ENCODE measurements at places on chromosomes 11 and 22. TPM values are rescaled to one million over a fixed set of nuclear protein-coding genes. Genes with fewer than 3 reads are reported as not detected.

GRCh38 chr11:1435820-1436467 lies 46.2 kb downstream of the BRSK2 start:
- no peaks in the 10 kb centered on the region for H3K27me3 ChIP-seq
- peak; percentile 60 for DNase-seq
- H3K27ac ChIP-seq = no peak overlapping the region
- H3K4me1 ChIP-seq = no peaks in the 10 kb centered on the region
- no peaks in the 10 kb centered on the region for H3K36me3 ChIP-seq
- no peak overlapping the region for H3K4me3 ChIP-seq

DNA sequence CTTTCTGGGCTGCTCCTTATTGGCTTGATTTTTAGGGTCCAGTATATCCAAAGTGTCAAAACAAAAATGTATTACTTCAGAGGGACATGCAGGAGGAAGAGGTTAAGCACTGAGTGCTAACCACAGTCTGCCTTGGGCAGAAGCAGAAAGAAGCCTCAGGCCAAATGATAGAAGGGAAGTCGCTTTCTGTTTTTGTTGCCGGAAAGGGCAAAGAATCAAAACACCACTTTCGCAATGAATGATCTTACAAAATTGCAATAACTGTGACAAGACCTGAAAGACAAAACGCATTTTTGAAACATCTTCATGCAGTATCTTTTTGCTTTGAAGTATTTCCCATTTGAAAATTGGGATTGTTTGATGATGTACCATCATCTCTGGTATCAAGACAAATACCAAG lies 70.1 kb upstream of the PICALM start:
- no peak overlapping the region for H3K4me3 ChIP-seq
- no peaks in the 10 kb centered on the region for H3K4me1 ChIP-seq
- no peaks in the 10 kb centered on the region for H3K27me3 ChIP-seq
- H3K36me3 ChIP-seq = no peaks in the 10 kb centered on the region
- DNase-seq = no peak

DNA sequence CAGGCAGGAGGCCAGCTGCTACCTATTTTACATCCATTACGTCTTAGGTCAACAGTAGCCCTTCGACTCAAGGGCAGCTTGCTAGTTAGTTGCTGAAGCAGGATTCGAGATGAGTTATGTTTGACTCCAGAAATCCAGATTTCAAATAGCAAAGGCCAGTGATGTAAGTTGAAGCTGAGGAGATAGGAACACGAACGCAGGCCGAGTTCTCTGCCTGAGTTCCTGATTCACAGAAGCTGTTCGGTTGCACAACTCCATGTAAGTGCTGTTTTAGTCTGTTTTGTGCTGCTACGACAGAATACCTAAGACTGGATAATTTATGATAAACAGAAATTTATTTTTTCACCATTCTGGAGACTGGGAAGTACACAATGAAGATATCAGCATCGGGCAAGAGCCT lies 111.2 kb downstream of the SLC1A2 start:
- H3K27me3 ChIP-seq = no peaks in the 10 kb centered on the region
- no peaks in the 10 kb centered on the region for H3K36me3 ChIP-seq
- H3K4me1 ChIP-seq = no peaks in the 10 kb centered on the region
- no peak for DNase-seq
- no peak overlapping the region for H3K4me3 ChIP-seq

DNA sequence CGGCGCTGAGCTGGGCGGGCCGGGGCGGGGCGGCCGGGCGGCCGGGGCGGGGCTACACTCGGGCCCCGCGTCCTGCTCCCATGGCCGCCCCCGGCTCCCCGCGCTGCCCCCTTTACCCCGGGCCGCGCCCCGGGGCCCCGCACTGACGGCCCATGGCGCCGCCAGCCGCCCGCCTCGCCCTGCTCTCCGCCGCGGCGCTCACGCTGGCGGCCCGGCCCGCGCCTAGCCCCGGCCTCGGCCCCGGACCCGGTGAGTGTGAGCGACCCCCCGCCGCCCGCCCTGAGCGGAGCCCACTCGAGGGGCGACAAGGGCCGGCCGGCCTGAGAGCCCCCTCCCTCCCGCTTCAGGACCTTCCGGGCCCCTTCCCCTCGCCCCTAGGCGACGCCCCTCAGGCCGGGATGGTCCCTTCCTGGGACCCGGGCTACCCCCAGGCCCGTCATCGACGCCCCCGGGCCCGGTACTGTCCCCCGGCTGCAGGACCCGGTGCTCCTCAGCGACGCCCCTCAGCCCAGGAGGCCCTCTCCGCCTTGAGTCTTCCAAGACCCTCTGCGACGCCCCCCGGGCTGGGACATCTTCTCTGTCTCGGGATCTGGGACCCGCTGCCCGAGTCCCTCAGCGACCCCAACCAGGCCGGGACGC lies at the start of gene KREMEN1:
TSS of gene KREMEN1 (plus strand) at position 57 of the 639 bp plus-strand sequence. CDS start at position 153, 96 bp downstream.
- DNase-seq = no peak
- H3K4me1 ChIP-seq = peaks cover 18% of the 10 kb centered on the region
- no peaks in the 10 kb centered on the region for H3K36me3 ChIP-seq

DNA sequence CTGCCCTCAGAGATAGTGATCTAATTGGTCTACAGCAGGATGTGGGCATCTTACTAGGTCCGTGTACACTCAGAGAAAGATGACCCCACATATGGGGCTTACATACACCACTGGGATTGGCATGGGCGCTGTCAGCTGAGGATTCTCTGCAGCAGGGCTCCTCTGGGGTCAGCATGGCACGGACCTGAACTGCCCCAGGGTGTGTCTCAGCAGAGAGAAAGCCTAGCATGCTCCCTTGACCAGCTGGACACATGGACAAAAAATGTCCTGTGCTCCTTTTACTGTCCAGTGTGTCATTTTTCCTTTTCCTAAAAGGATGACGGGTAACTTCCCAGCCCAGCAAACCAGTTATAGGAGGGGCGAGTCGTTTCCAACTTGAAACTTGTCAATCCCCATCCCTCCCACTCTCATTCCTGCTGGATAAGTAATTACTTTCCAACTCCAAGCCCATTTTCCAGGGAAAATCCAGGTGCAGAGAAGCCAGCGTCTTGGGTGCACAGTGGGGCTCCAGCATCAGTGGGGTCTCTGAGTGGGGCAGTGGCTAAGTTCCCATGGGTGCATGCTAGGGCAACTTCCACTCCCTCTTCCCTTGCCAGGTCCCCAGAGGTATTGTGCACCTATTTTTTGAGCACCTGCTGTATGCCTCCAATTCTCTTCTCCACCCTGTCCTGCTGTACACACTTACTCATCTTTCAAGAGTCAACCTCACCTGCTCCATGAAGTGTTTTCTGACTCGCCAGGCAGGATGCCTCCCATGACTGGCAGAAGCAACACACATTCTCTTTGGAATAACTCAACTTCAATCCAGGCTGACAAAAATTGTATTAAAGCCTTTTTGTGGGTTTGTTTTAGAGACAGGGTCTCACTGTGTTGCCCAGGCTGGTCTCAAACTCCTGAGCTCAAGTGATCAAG lies 5.0 kb downstream of the VSTM5 start:
- DNase-seq = no peak
- H3K36me3 ChIP-seq = no peaks in the 10 kb centered on the region
- H3K4me3 ChIP-seq = no peak overlapping the region
- peaks cover 5% of the 10 kb centered on the region for H3K4me1 ChIP-seq
- H3K27me3 ChIP-seq = peaks cover 10% of the 10 kb centered on the region

HEPACAM gene
- total RNA-seq = 0.17 TPM

MMP8 gene
- not detected for total RNA-seq

BUD13 gene
- 24.8 TPM for total RNA-seq

All from GM23338 (cell line).